Esophagus (tissue), 2 donors: ENCODE measurements at places on chromosomes 2 and 18. TPM values are rescaled to one million over a fixed set of nuclear protein-coding genes. Genes with fewer than 3 reads are reported as not detected.

GKN2 gene
- polyA plus RNA-seq: 2.6 TPM

IGFBP2 gene
- polyA plus RNA-seq: 93.6 TPM

MTHFD2 gene
- 11.1 TPM for polyA plus RNA-seq

UGT1A9 gene
- 0.31 TPM for polyA plus RNA-seq

TWIST2 gene
- 1.8 TPM for polyA plus RNA-seq

NT5C1B gene
- polyA plus RNA-seq: not detected

HOXD12 gene
- polyA plus RNA-seq: not detected

RPIA gene
- polyA plus RNA-seq: 20.1 TPM

SCN7A gene
- polyA plus RNA-seq: 0.47 TPM

INO80B gene
- 44.9 TPM for polyA plus RNA-seq

DLX2 gene
- not detected for polyA plus RNA-seq

SERPINB3 gene
- 167 TPM for polyA plus RNA-seq

CYP27A1 gene
- 5.4 TPM for polyA plus RNA-seq

GALNT14 gene
- 23.5 TPM for polyA plus RNA-seq

SKA1 gene
- 3.1 TPM for polyA plus RNA-seq

ANKRD29 gene
- 14.8 TPM for polyA plus RNA-seq

STARD6 gene
- not detected for polyA plus RNA-seq

HOXD4 gene
- polyA plus RNA-seq: 0.61 TPM

KIF5C gene
- 0.18 TPM for polyA plus RNA-seq

GPBAR1 gene
- polyA plus RNA-seq: 0.29 TPM

DPYSL5 gene
- polyA plus RNA-seq: not detected

PAX8 gene
- 0.28 TPM for polyA plus RNA-seq

FOXI3 gene
- polyA plus RNA-seq: not detected

NAPG gene
- polyA plus RNA-seq: 12.4 TPM

IL1RL1 gene
- polyA plus RNA-seq: 0.44 TPM

GRP gene
- not detected for polyA plus RNA-seq

HK2 gene
- polyA plus RNA-seq: 11.8 TPM

CNDP1 gene
- polyA plus RNA-seq: 0.04 TPM

GPR39 gene
- 0.93 TPM for polyA plus RNA-seq

FAM124B gene
- polyA plus RNA-seq: 0.33 TPM

SETBP1 gene
- 1.5 TPM for polyA plus RNA-seq

OTOS gene
- polyA plus RNA-seq: not detected

RGPD4 gene
- not detected for polyA plus RNA-seq

MARCO gene
- polyA plus RNA-seq: 1.9 TPM

SRD5A2 gene
- polyA plus RNA-seq: not detected

MYOM1 gene
- polyA plus RNA-seq: 1.7 TPM

NGEF gene
- 8.4 TPM for polyA plus RNA-seq

LAPTM4A gene
- 148 TPM for polyA plus RNA-seq

VWC2L gene
- polyA plus RNA-seq: not detected

POTEJ gene
- not detected for polyA plus RNA-seq

SLC4A5 gene
- polyA plus RNA-seq: 0.33 TPM

LAMA3 gene
- polyA plus RNA-seq: 8.0 TPM

TYMS gene
- polyA plus RNA-seq: 19.2 TPM

INO80D gene
- 3.4 TPM for polyA plus RNA-seq

GALR1 gene
- polyA plus RNA-seq: not detected

DCDC2C gene
- 0.04 TPM for polyA plus RNA-seq

SS18 gene
- polyA plus RNA-seq: 40.6 TPM

ADGRF3 gene
- 0.11 TPM for polyA plus RNA-seq

SERPINB5 gene
- 174 TPM for polyA plus RNA-seq

CYBRD1 gene
- 17.2 TPM for polyA plus RNA-seq
